Activated T-helper 9 cell treated with anti-CD3 and anti-CD28 coated beads, Interleukin-2, amount 50 U/mL, for 16 hours (primary cell): ENCODE measurements at places on chromosomes 2 and 18.

DNA sequence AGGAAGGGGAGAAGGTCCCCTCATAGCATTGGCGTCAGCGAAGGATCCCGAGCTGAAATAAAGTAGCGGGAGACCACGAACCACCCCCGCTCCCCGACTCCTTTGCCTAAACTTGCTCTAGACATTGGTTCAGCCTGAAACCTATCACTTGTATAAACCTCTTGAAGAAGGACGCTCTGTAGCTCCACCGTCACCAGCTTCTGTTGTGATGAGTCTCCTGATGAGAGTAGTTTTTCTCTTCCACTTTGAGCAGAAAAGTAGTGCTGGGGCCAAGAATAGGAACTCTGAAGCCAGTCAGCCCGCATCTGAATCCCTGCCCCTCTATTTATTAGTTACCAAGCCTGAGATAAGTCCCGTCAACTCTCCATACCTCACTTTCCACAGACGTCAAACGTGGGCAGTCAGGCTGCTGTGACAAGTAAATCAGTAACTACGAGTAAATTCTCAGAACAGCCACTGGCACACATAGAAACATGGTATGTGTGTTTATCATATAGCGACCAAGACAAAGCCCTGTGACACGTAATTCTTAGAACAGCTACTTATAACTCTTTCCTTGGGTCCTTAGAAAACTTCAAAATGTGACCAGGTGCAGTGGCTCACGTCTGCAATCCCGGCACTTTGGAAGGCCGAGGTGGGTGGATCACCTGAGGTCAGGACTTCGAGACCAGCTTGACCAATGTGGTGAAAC lies 61.7 kb downstream of the CD226 start:
- no peak for DNase-seq

DNA sequence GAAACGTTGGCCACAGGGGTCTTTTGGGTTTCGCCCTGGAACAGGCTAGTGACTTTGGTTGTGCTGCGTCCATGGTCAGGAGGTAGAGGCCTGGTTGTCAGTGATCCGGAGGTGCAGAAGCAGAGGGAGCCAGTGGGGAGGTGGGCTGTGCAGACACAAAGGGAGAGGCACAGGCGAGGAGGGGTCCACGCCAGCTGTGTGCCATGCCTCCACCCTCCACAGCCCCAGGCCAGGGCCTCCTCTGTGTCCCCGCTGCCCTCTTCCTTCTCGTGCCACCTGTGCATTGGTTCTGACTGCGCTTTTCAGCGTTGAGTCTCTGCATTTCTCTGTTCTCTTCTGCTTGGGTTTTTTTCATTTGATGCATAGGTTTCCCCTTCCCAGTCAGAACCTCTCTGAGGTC lies 121.0 kb downstream of the GBX2 start:
- DNase-seq, result no peak

DNA sequence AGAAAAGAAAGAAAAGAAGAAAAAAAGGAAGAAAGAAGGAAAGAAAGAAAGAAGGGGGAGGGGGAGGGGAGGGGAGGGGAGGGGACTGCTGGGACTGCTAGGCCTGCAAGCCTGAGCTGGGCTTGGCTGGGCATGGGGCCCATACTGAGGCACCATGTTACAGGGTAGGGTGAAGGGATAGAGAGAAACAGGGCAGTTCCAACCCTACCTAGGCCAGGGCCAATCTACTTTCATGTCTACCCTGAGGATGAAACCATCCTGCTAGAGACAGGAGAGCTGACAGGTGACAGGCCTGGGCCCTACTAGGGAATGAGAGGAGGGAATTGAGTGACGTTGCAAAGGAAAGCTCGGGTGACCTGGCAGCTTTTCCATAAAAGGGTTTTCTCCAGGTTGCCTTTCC lies 41.7 kb downstream of the TEX44 start:
- no peak for DNase-seq

DNA sequence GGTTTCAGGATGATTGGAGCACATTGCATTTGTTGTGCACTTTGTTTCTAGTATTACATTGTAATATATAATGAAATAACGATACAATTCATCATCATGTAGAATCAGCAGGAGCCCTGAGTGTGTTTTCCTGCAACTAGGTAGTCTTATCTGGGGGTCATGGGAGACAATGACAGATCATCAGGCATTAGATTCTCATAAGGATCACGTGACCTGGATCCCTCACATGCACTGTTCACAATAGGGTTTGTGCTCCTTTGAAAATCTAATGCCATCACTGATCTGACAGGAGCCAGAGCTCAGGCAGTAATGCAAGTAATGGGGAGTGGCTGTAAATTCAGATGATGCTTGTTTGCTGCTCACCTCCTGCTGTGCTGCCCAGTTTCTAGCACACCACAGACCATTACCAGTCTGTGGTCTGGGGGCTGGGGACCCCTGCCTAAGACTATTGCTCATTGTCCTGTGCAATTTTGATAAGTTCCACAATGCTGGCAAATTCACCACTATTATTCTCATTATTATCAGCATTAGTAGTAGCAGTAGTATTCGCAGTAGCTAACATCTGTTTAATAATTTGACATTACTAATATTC lies 428.7 kb upstream of the TNP1 start:
- DNase-seq, result no peak

GRCh38 chr2:152049541-152049940 lies 49.3 kb downstream of the CACNB4 start:
- DNase-seq, result no peak

GRCh38 chr2:2688254-2688653 lies 357.2 kb upstream of the MYT1L start:
- no peak for DNase-seq

GRCh38 chr2:166373105-166373504 lies 2.6 kb downstream of the SCN9A start:
- DNase-seq, result no peak

DNA sequence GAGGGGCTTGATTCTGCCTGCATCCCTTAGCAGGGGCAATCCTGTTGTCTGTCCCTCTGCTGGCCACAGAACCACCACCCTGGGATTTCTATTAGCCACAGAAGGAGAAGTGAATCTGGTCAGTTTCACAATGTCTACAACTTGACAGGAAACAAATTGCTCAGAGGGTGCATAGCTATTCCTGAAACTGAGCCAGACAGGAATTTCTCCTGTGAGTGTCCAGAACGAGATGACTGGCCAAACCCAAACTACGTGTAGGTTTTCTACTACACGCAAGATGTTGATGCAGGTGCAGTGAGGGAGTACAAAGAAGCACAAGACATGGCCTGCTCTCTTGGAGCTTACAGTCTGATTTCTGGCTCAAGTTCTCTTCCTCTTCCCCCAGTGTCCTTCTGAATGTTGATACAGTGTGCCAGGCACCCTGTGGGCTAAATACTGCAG lies 201.9 kb downstream of the CLIP4 start:
- DNase-seq, result no peak

DNA sequence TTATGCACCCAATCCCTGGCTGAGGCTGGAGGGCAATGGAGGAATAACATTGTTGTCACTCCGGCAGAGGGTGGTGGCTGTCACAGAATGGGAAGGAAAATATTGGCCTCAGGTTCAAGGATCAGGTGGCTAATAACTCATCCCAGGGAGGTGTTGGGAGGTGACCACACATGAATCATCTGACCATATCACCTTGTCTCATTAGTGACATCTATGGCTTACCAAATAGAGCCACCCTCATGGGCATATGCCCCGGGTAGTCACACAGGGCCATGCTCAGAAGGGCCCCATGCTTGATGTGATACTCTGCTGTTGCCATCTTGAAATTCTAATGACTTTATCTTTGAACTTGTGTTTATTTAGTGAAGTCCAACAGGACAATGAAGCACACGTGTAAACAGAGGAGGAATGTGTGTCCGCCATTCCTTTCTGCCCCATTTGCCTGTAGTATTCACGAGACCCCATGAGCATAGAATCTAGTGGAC lies 27.5 kb upstream of the HK2 start:
- DNase-seq, result no peak

DNA sequence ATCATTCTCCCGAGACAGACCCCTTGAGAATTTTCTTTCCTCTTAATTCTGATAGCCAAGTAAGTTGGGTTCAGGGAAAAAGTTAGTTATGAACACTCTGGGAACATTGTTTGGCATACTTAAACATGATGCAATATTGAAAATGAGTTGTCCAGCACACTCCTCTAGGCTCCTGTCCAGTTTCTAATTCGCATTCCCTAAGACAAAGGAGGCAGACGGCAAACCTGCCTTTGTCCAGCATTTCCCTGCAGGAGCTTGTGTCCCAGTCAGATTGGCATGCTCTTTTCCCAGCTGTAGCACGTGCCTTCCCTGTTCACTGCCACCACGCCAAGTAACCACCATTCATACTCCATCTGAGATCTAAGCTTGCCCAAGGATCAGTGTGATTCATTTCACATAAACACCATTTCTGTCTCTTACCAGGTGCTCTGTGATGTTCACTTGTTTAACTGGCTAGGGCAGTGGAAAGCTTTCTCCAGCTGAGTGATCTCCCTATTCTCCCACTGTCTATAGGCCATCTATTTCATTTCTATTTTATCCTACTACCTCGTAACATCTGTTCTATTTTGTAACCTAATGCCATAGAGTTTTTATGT lies 150.0 kb upstream of the EPB41L3 start:
- no peak for DNase-seq
